ENCODE measurements at places on chromosomes 5 and 9.

DNA sequence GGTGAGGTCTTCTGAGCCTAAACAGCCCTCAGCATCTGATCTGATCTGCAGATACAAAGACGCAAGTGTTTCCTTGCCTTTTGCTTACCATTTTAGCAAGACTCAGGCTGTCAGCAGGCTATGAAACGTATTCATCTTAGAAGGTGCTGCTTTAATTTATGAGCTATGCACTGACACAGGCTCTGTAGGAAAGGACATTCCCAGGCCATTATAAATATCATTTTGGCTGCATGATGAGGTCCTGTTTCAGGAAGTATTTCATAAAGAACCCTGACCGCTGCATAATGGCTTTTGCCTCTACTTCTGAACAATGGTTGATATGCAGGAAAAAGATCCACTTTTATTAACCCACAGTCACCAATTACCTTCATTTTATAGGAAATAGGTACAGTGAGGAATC lies 98.4 kb upstream of the CAST start:
- DNase-seq = no peak

DNA sequence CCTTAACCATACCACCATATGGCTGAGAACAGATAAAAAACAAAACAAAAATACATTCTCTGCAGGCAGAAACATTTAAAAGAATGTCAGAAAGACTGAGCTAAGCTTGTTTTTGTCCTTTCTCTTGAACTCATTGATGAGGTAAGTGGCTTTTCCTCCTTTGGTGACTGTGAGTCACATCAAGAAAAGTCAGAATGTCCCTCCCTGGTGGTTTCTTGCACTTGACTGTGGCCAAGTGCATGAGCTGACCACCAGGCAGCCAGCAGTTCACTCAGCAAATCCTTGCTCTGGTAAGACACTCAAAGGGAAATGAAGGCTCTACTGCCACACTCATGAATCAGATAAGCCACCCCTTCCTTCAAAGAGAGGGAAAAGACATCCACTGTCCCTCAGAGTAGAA lies 970.9 kb downstream of the TAF11L14 start:
- no peak for DNase-seq

DNA sequence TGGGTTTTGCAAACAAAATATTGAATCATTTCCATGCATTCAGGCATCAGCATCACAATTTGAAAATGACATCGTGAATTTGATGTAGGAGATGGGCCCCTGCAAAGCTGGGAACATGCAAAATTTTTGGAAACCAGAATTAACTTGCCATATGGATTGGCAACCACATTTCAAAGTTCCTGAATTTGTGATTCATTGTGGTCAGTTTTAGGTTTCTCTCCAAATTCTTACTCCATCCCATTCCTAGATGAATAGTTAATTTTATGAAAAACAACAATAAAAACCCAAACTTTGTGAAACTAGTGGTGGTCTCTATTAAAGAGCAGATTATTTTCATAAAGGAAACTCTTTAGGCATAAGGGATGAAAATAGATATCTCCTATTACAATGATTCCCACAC lies 107.8 kb upstream of the SLIT3 start:
- DNase-seq = no peak

DNA sequence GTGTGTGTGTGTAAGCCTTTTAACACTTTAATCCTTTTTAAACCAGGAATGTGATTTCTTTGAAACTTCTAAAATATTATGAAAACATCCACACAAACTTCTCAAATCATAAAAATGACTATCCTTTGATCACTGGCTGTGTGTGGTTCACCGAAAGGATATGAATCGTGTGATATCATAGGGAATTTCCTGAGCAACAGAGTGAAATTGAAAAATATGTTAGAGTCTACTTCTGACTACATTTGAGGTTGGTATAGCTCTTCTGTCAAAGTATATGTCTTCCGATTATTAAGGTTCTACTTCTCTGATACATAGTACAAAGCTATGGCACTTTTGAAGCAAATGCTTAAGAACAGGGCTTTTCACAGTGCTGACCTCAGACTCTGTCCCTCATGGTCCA lies 40.3 kb downstream of the RGMB start:
- DNase-seq = no peak

- DNase-seq = no peak
Measured at GRCh38 chr5:72093824-72094223, 13.5 kb upstream of the MAP1B start.

- DNase-seq = no peak
Measured at GRCh38 chr5:63128018-63128417, 549.4 kb downstream of the LRRC70 start.

- DNase-seq = no peak
Measured at GRCh38 chr9:87435189-87435880, 62.3 kb upstream of the DAPK1 start.

- DNase-seq = no peak
Measured at GRCh38 chr5:119527351-119527750, 75.1 kb downstream of the HSD17B4 start.

DNA sequence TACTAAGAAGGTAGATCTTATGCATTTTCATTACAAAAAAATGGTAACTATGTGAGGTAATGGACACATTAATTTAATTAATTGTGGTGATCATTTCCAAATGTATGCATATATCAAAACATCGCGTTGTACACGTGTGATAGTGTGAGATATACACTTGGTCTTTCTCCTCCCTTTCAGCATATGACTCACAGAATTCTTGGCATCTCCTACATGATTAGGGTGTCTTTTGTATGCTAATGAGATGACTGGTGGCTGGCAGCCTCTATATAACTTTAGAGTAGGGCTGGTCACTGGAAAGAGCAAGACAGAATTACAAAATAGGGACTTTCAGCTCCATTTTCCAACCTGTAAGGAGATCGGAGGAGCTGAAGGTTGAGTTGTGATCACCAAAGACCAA lies 1167.6 kb downstream of the CDH12 start:
- DNase-seq = no peak

DNA sequence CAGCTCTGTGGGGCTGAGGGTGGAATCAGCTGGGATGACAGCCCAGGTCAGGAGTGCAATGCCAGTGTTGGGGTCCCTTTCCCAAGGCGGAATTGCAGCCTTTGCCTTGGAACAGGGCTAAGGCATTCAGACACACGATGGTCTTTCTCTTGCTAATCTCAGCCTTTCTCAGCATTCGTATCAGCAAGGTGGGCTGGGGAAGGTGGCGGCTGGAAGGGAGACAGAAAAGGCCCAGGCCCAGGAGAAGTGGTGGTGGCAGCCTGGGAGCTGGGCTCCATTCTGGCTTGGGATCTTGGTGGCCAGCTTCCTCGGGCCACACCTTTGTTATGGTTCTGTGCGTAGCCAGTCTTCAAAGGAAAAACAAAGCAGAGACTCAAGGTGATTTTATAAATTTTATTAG lies 1.1 kb upstream of the ARHGEF28 start:
- no peak for DNase-seq

DNA sequence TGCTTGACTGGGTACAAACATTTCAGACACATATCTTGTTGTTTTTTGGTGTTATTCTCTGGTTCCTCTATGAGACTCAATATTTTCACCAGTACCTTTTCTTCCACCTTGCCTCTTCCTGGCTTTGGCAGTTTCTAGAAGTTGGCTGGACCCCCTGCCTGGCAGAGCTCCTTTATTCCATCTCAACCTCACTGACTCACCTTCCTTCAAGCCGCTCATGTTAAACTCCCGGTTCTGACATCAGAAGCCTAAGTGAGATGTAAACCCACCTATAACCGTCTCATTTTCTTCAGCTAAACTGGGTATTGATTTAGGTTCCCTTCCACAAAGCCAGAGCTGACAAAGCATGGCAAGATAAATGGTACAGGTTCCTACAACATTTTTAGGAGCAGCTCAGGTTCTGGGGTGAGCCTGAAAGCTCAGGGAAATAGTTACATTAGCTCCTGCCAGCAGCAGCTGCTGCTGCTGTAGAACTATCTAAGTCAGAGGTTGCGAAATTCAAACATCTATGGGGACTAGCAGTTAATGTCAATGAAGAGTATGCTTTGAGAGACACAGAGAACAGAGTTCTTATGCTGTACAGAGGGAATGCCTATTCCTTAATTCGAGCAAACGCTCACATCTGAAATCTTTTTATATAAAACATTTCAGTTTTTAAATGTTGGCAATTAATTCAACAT lies 197.1 kb upstream of the NR3C1 start:
- no peak for DNase-seq

- no peak for DNase-seq
Measured at GRCh38 chr5:152994033-152994680, 496.3 kb upstream of the GRIA1 start.

- DNase-seq = no peak
Measured at GRCh38 chr5:178236679-178237078, 4.1 kb upstream of the PHYKPL start.

DNA sequence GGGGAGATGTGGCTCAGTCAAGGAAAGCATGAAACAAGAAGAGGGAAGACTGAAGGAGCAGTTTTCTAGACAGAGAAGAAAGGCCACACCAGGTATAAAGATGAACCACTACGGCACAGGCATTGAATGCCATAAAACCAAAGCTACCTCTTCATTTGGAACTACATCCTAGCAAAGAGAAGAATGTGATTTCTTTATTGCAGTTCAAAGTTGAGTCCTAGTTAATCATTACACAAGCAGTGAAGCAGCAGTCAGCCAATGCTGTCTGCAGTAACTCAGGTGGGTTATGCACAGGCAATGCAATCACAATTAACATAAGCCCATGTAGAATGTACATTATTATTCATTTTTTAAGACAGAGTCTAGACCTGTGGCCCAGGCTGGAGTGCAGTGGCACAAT lies 21.7 kb upstream of the PCAT7 start:
- DNase-seq = no peak

- DNase-seq = peak; percentile 50
Measured at GRCh38 chr9:113737517-113738271, 138.4 kb upstream of the ZNF618 start.

- DNase-seq = peak; percentile 30
Measured at GRCh38 chr5:58462623-58463230, 2.8 kb upstream of the PLK2 start.

DNA sequence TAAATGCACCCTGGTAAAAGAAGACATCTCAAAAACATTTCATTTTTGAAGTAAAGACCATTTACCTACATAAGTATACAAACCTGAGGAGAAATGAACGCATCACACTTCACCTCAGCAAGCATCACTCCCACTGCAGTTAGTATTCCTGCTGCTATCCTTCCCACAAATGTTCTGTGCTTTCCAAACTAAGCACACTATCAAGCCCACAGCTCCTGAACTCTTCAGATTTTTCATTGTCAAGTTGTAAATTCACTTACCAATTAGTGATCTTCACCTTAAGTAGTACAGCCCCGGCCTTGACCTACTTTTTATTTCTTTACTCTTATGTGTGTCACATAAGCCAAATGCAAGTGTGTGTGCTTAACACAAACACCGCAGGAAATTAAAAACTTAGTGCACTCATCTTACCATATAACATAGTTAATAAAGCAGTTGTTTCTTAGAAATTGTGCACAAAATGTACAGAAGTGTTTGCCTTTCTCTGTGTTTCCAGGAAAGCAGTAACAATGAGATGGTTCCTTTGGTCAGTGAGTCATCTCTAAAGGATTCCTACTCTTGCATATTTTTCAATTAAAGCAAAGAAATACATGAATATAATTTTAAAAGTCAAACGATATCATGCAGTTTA lies 169.4 kb downstream of the APBA1 start:
- no peak for DNase-seq

GRCh38 chr5:122480146-122480545 lies 168.1 kb downstream of the SNCAIP start:
- no peak for DNase-seq

GRCh38 chr9:134299883-134300282 lies 26.4 kb upstream of the RXRA start:
- no peak for DNase-seq

GRCh38 chr9:113425072-113425471 lies 14.5 kb downstream of the C9orf43 start:
- DNase-seq = no peak

GRCh38 chr5:108672639-108673038 lies 75.1 kb upstream of the FER start:
- DNase-seq = no peak

DNA sequence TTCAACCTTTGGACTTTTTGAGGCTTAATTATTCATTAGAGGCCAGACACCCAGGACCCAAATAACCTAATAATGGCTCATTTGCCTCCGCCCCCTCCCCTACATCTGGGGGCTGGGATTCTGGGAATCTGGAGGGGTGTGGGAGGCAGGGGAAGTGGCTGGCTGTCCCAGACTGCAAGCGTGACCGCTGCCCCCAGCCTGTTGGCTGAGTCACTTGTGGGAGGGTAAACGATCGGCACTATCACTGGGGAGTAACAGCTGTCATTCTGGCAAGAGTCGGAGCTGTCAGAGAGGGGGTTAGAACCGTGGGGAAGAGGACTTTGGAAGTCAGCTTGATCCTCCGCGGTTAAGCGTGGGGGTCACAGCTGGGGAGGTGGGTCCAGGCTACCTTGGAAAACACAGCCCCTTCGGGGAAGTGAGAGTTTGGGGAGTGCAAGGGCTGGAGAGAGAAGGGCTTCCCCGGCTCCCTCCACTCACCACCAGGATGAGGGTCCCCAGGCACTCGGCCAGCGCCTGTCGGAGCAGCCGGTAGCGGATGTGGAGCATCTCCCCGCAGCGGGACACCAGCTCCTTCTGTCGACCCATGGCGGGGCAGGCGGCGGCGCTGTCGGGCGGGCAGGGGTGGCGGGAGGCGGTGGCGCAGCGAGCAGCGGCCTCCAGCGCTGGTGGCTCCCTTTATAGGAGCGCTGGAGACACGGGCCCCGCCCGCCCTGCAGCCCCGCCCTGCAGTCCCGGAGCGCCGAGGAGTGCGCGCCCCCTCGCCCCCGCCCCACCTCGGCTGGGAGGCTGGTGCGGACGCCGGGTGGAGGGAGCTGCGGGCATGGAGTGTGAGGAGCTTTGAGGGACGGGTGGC lies at the start of gene AQP3:
Gene AQP3, minus strand, starts transcription at position 648 of the 853 bp plus-strand sequence. Its CDS starts 63 bp downstream, at position 585.
- peak; percentile 88 for DNase-seq

DNA sequence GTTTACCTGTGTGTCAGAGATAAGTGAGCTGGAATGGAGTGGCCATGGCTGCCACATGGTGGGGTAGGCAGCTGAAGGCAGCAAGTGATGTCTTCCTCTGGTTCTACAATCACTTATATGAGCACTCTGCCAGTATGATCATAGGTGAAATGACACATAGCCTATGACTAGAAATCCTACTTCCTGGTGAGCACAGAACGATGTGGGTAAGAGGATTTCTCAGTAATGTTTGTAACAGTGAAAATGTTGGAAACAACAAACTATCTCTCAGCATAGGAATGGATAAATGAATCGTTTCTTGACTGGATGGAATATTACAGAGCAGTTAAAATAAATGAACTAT lies 187.0 kb upstream of the S1PR3 start:
- no peak for DNase-seq

DNA sequence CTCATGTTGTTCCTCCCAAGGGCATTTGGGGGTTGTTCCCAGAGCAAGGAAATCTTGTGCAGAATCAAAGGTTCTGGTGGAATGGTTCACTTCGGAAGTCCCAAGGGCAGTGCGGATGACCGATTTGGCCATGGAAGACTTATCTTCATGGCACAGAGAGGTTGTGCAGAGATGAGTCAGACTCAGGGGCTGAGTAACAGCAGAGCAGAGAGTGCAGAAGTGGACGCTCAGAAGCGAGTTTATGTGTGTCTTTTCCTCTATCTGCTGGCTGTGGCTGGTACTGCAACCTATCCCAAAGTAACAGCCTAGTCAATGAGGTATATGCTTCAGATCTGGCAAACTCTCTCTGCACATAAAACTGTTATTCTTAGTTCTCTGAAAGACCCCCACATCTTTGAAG lies 118.1 kb downstream of the DPYSL3 start:
- DNase-seq = peak; percentile 60

Measured in SK-N-SH (cell line).